ENCODE measurements at places on chromosomes 16 and 17. TPM values are rescaled to one million over a fixed set of nuclear protein-coding genes. Genes with fewer than 3 reads are reported as not detected.

The ABCA8 gene
- 110 TPM for total RNA-seq

The ZG16 gene
- not detected for total RNA-seq

The MAPT gene
- 1.2 TPM for total RNA-seq

The DRC7 gene
- not detected for total RNA-seq

- no peak for DNase-seq
These were observed 608 bp upstream of the PGS1 start for GRCh38 chr17:78377858-78378224.

- DNase-seq: peak; percentile 72
These were observed 22.9 kb upstream of the CORO6 start for GRCh38 chr17:29645515-29646051.

DNA sequence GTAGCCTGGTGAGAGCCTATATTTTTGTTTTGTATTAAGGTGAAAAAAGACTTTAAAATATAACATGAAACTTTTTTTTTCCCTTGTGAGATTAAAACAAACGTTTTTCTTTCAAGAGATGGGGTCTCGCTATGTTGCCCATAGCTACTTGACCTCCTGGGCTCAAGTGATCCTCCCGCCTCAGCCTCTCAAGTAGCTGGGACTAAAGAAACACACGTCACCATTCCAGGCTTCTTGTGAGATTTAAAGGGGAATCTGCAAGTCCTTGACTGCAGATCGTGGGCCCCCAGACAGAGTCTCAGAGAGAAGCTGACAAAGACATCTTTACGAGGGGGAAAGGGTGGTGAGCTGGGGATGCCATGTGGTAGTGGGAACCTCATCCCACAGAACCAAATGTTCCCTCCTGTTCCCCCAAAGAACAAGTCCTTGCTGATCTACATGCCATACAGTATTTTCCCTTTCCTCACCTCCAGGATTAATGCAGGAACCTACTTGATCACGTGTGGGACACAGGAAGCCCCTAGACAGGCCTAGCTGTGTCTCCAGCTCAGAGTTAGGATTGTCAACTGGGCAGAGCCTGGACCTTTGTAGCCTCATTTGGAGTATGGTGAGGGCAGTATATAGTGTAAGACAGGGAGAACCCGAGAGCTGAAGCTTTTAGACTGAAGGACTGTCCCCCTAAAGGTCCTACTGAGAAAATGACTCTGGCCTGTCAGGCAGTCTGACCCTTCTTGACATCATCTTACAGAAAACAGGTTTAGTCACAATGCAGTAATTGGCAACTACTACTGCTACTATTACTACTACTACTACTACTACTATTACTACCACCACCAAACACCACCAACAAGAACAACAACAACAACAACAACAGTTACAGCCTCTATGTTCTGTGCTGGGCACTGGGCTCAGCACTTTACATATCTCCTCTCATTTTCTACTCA lies 4.1 kb downstream of the MAP3K14 start:
- no peak for DNase-seq

DNA sequence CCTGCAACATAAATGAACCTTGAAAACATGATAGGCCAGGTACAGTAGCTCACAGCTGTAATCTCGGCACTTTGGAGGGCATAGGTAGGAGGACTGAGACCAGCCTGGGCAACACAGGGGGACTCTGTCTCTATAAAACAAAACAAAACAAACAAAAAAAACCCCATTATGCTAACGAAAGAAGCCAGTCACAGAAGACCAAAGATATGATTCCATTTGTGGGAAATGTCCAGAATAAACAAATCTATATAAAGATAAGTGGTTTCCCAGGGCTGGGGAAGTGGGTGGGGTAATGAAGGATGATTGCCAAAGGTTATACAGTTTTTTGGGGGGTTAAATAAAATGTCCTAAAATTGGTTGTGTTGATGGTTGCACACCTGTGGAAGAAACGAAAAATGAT lies 36.5 kb upstream of the SIAH1 start:
- no peak for DNase-seq

- peak; percentile 25 for DNase-seq
These were observed 802 bp downstream of the CYLD start for GRCh38 chr16:50742576-50743200.

GRCh38 chr16:79528338-79528737 lies 72.2 kb downstream of the MAF start:
- no peak for DNase-seq

- no peak for DNase-seq
These were observed 15.9 kb downstream of the CHAD start for GRCh38 chr17:50452630-50453300.
